Stomach (tissue), 19 donors: ENCODE measurements at places on chromosomes 1 and 21. TPM values are rescaled to one million over a fixed set of nuclear protein-coding genes. Genes with fewer than 3 reads are reported as not detected.
A peak's percentile ranks its signal among the peaks of the same experiment; 100 is the strongest.

DNA sequence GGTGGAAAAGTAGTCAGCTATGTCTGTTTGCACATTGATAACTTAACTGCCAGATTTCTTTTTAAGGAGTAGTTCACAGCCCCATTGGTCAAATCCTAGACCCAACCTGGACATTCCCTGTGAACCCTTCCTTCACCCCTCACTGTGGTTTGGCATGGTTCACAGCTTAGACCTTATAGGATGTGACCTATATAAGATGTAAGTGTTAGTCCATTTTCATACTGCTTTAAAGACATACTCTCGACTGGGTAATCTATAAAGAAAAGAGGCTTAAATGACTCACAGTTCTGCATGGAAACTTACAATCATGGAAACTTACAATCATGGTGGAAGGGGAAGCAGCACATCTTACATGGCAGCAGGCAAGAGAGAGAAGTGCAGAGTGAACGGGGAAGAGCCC lies 1066.2 kb downstream of the TTLL7 start:
- H3K4me3 ChIP-seq, result no peak overlapping the region
- no peaks in the 10 kb centered on the region for H3K27me3 ChIP-seq
- H3K4me1 ChIP-seq, result no peaks in the 10 kb centered on the region
- DNase-seq, result no peak

- H3K27ac ChIP-seq, result no peak overlapping the region
- peaks cover 15% of the 10 kb centered on the region for H3K4me1 ChIP-seq
- H3K27me3 ChIP-seq, result peaks cover 9% of the 10 kb centered on the region
- H3K36me3 ChIP-seq, result no peaks in the 10 kb centered on the region
- H3K4me3 ChIP-seq, result no peak overlapping the region
Measured at GRCh38 chr1:223394706-223395105, 1.5 kb downstream of the CCDC185 start.

- no peak overlapping the region for H3K4me3 ChIP-seq
- H3K27ac ChIP-seq, result no peak overlapping the region
- DNase-seq, result no peak
- H3K4me1 ChIP-seq, result no peaks in the 10 kb centered on the region
- no peaks in the 10 kb centered on the region for H3K27me3 ChIP-seq
Measured at GRCh38 chr21:40333731-40334130, 466.5 kb downstream of the PCP4 start.

GRCh38 chr21:45290948-45291612 lies 3.4 kb upstream of the POFUT2 start:
- H3K36me3 ChIP-seq, result no peaks in the 10 kb centered on the region
- DNase-seq, result peak; percentile 56
- H3K27me3 ChIP-seq, result peaks cover 24% of the 10 kb centered on the region

- no peaks in the 10 kb centered on the region for H3K27me3 ChIP-seq
- no peak overlapping the region for H3K27ac ChIP-seq
- no peak overlapping the region for H3K4me3 ChIP-seq
- DNase-seq, result no peak
- H3K36me3 ChIP-seq, result no peaks in the 10 kb centered on the region
Measured at GRCh38 chr1:184906761-184907160, 67.5 kb downstream of the NIBAN1 start.

DNA sequence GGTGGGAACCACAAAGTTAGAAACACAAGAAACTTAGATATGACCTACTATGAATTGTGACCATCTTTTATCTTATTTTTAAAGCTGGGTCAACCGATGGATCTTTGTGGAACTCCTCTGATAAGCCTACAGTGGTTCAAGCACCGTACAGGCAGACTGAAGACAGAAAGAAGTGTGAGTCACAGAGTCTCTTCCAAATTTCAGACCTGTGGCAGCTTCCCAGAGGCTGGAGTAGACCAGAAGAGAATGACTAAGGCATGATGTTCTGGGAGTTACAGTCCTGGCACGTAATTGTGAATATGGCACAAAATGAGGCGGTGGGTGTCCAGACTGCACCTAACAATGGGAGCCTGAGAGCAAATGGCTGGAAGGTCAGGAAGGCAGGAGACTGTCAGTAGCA lies 70.0 kb downstream of the LMO4 start:
- no peaks in the 10 kb centered on the region for H3K4me1 ChIP-seq
- H3K4me3 ChIP-seq, result no peak overlapping the region
- H3K27me3 ChIP-seq, result no peaks in the 10 kb centered on the region
- no peak for DNase-seq

GRCh38 chr1:53273526-53273925 lies 35.2 kb upstream of the MAGOH start:
- H3K36me3 ChIP-seq, result no peaks in the 10 kb centered on the region
- no peak overlapping the region for H3K4me3 ChIP-seq
- no peaks in the 10 kb centered on the region for H3K4me1 ChIP-seq
- no peaks in the 10 kb centered on the region for H3K27me3 ChIP-seq

DNA sequence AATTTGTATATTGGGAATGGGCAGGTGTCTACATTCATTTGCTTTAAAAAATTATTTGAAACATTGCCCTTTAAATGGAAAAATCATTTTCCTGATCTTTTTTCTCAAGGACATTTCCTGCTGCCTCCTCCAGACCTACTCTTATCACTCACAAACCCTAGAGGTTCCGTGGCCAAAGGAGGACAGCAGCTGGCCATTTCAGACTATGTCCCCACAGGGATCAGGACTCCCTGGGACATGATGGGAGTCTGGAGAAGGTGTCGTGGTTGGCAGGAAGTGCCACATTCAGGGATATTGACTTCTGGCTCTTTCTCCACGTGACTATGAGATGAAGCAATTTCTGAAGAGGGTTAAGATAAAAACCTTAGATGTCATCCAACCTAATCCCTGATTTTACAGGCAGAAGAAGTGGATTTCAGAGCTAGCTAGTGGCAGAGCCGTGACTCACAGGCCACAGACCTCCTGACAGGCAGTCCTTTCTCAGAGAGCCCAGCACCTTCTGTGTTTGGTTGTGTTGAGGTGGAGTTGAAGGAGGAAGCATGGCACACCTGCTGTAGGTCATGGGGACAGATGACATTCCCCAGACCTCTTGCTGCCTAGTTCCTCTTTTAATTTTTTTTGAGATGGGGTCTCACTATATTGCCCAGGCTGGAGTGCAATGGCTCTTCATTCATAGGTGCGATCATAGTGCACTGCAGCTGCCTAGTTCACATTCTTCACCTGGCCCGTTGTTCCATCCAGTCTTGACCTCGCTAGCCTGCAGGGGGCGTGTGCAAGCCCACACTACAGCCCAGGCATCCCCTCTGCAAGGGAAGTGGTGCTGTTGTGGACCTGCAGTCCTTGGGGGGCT lies 25.5 kb upstream of the IL10 start:
- H3K27ac ChIP-seq, result no peak overlapping the region
- DNase-seq, result no peak
- H3K36me3 ChIP-seq, result no peaks in the 10 kb centered on the region
- H3K4me1 ChIP-seq, result no peaks in the 10 kb centered on the region
- no peaks in the 10 kb centered on the region for H3K27me3 ChIP-seq

- no peak for DNase-seq
- H3K27ac ChIP-seq, result no peak overlapping the region
- H3K27me3 ChIP-seq, result no peaks in the 10 kb centered on the region
- H3K4me3 ChIP-seq, result no peak overlapping the region
- no peaks in the 10 kb centered on the region for H3K4me1 ChIP-seq
- no peaks in the 10 kb centered on the region for H3K36me3 ChIP-seq
Measured at GRCh38 chr1:182406012-182406411, 5.5 kb upstream of the TEDDM1 start.

DNA sequence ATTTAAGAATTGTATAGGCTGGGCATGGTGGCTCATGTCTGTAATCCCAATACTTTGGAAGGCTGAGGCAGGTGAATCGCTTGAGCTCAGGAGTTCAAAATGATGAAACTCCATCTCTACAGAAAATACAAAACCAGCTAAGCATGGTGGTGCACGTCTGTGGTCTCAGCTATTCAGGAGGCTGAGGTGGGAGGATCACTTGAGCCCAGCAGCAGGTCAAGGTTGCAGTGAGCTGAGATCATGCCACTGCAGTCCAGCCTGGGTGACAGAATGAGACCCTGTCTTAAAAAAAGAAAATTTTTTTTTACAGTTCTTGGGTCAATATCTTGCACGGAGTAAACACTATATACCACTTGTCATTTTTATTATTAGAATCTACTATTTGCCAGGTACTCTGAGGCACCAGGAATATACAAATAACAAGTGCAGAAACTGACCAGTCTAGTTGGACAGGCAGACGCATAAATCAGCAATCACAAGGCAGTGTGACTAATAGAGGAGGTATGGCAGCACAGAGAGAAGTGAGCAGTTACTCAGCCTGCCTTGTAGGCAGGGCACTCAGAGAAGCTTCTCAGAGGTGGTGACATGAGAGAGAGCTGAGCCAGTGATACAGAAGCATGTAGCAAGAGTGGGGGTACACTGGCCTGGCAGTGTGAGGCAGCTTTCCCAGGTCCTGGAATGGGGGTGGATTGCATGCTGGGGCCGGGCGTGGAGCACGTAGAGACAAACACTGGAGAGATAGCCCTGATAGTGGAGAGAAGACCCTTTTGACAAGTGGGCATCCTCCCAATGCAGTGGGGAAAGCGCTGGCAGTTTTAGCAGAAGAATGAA lies 8.0 kb downstream of the PHLDA3 start:
- peaks cover 9% of the 10 kb centered on the region for H3K36me3 ChIP-seq
- DNase-seq, result peak; percentile 89
- H3K4me3 ChIP-seq, result no peak overlapping the region
- no peaks in the 10 kb centered on the region for H3K27me3 ChIP-seq

DNA sequence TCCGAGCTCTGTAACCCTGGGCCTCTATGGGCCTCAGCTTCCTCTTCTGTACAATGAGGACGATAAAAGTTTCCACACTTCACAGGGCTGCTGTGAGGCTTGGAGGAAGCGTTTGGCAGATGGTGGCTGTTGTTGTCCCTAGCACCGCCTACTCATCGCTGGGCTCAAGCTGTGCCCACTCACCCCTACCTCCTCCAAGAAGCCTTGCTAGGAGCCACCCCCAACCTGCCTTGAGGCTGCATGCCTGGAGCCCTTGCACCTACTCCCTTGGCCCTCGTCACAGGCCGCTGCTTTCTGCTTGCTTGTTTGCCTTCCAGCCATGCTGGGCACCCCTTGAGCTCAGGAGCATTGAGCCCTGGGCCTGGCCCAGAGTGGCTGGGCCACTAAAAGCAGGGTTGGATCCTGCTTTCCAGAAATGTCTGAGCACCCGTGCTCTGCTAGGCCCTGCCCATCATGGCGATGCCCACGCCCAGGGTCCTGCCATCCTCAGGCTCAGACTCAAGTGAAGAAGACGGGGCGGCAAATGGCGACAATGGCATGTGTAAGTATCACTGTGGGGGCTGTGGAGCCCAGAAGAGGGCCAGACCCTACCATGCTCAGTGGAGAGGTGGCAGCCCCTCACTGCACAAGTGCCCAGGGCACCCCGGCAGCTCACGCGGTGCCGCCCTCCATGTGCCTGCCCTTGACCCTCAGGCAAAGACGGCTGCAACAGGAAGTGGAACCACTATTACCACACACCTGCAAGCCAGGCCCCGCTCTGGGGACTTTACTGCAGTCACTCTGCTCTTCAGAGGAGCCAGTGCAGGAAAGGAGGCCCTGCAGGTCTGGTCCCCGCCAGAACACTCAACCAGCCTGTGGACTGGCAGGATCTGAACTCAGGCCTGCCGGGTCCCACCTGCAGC lies 9.5 kb downstream of the SH3BGRL3 start:
- H3K36me3 ChIP-seq, result peaks cover 5% of the 10 kb centered on the region
- peak; percentile 64 for DNase-seq
- H3K27me3 ChIP-seq, result no peaks in the 10 kb centered on the region
- peaks cover 28% of the 10 kb centered on the region for H3K4me1 ChIP-seq

DNA sequence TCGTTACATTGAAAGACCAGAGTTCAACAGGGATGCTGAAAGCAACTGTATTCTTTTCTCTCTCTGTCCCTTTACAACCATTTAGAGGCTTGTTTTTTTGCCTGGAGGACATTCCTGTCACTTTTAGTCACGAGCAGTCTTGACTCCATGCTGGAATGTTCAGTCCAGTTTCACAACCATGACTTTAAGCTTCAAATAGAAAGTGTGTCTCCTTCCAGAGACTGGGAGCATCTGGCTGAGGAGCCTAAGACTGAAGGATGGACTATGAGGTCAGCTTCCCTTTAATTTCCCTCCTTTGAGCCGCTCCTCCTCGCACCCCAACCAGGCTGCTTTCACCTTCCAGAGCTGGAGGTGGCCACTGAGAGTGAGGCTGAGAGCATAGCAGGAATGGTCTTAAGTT lies 10.5 kb upstream of the RYR2 start:
- no peak overlapping the region for H3K27ac ChIP-seq
- no peak for DNase-seq
- no peaks in the 10 kb centered on the region for H3K27me3 ChIP-seq
- H3K4me3 ChIP-seq, result no peak overlapping the region
- peaks cover 7% of the 10 kb centered on the region for H3K4me1 ChIP-seq

GRCh38 chr1:150186789-150187559 lies 37.3 kb downstream of the PLEKHO1 start:
- H3K36me3 ChIP-seq, result no peaks in the 10 kb centered on the region
- H3K27ac ChIP-seq, result peak overlapping the region; percentile 18
- H3K4me1 ChIP-seq, result no peaks in the 10 kb centered on the region
- H3K27me3 ChIP-seq, result no peaks in the 10 kb centered on the region
- peak; percentile 76 for DNase-seq
- no peak overlapping the region for H3K4me3 ChIP-seq

DNA sequence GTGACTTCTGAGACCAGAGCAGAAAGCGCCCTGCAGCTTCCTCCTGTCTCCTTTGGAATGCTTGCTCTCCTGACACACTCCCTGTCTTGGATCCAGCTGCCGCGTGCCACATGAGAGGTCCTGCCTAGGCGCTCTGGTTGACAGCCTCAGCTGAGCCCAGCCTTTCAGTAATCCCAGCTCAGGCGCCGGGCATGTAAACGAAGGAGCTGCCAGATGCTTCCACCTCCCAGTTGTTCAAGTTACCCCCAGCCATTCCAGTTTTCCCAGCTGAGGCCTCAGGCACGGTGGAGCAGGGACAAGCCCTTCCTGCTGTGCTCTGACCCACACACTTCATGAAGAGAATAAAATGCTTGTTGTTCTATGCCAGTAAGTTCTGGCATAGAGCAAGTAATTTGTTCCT lies 14.3 kb upstream of the CD34 start:
- H3K27ac ChIP-seq, result peak overlapping the region; percentile 10
- peak; percentile 80 for DNase-seq
- H3K4me1 ChIP-seq, result no peaks in the 10 kb centered on the region
- no peak overlapping the region for H3K4me3 ChIP-seq
- H3K27me3 ChIP-seq, result no peaks in the 10 kb centered on the region

- H3K27ac ChIP-seq, result no peak overlapping the region
- H3K36me3 ChIP-seq, result no peaks in the 10 kb centered on the region
- no peak overlapping the region for H3K4me3 ChIP-seq
Measured at GRCh38 chr1:228035844-228036243, 29.0 kb downstream of the WNT3A start.

DNA sequence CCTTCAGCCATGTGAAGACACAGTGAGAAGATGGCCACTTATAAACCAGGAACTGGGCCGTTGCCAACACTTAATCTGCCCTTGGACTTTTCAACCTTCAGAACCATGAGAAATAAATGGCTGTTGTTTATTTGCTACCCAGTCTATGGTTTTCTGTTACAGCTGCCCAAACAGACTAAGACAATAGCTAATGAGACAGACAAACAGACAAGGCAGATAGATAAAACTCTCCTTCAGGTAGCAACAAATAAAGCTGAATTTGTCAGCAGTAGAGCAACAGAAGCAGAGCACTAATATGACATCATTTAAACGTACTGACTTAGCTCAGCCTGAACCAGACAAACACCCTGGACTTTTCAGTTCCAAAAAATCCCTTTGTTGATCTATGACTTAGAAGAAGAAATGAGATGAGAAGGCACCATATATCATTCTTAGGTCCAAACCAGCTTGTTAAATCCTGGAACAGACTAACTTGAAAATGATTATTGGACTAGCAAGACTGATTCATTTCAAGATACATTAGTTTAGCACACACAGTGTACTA lies 27.0 kb downstream of the ZZZ3 start:
- H3K4me3 ChIP-seq, result no peak overlapping the region
- H3K36me3 ChIP-seq, result peaks cover 9% of the 10 kb centered on the region
- DNase-seq, result no peak

Gene TGFB2
- total RNA-seq, result 13.6 TPM

Gene TRAF3IP3
- total RNA-seq, result 2.2 TPM

Gene TNFSF4
- total RNA-seq, result 0.14 TPM

Gene HSPB7
- 32.1 TPM for total RNA-seq

Gene LIN9
- total RNA-seq, result not detected

Gene LENEP
- not detected for total RNA-seq
